Iris pigment epithelial cell (primary cell): ENCODE measurements at places on chromosomes 11 and 22.

DNA sequence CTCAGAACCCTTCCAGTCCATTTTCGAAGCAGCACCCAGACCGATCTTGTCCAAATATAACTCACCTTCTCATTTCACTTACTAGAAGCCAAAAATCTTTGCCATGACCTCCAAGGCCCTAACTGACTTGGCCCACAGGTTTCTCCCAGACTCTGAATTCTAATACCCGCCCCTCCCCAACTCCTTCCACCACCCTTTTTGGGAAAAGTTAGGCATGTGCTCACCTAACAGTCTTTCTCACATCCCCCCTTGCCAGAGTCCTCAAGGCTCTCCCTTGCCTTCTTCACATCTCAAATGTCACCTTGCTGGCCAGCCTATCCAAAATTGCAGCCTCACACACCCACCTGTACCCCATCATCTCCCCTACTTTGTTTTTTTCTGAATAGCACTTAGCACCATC is 369.3 kb downstream of the NXPE2 start:
- DNase-seq: no peak

- DNase-seq: no peak
Observed at GRCh38 chr11:122715548-122716440, 60.3 kb downstream of the UBASH3B start.

GRCh38 chr22:27602390-27602789 is 199.2 kb downstream of the MN1 start:
- DNase-seq: no peak

DNA sequence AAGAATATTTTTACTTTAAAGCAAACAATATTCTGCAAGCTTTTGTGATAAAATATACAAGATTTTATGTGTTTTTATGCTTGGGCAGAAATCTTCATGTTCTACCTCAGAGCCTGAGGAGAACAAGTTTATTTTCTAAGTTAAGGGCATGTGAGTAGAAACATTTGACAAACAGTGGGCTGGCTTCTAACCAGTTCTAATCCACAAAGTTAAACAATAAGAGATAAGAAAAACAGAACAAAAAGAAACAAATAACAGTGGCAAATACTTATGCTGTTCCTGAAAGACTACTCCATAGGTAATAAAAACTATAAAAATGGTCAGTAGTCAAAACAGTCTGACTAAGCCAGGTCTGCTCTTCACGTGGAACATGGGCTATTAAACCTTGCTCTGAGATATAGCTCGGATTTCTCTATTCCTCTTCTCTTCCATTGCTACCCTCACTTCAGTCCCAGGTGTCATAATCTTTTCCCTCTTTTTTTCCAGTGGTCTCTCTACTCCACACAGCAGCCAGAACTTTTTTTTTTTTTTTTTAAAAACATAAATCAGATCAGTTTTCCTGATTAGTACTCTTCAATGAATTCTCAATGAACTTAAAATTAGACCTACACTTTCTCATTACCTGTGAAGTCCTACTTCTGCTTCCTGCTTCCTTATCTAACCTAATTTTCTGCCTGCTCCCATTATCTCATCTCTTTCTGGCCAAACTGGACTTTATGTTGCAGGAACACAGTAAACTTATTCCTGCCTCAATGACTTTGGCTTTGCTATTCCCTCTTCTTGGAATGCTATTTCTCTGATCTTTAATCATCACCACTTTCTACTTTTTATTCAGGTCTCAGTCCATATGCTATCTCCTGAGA is 671.1 kb upstream of the CCDC90B start:
- DNase-seq: no peak
